Stimulated activated CD4-positive, alpha-beta T cell treated with anti-CD3 and anti-CD28 coated beads, TNF-alpha, amount 100 ng/mL, for 1 hour (primary cell): ENCODE measurements at places on chromosomes 5 and 9.

DNA sequence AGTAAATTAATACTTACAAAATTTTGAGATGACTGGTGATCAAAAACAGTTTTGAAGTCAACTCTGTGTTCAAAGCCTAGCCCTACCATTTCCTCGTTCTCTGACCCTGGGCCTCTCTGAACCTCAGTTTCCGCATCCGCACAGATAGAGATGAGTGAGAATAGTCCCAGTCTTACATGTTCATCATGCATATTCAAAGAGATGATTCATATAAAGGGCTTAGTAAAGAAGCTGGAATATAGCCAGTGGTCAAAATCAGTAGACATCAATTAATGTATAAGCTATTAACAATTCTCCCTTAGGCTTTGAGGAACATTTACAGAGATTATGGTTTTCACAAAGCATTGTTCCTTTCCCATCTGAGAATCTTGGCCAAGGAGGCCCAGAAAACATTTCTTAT lies 250.6 kb downstream of the SPOCK1 start:
- DNase-seq = no peak

- no peak for DNase-seq
These were observed 22.5 kb upstream of the C9orf72 start for GRCh38 chr9:27595733-27596132.

DNA sequence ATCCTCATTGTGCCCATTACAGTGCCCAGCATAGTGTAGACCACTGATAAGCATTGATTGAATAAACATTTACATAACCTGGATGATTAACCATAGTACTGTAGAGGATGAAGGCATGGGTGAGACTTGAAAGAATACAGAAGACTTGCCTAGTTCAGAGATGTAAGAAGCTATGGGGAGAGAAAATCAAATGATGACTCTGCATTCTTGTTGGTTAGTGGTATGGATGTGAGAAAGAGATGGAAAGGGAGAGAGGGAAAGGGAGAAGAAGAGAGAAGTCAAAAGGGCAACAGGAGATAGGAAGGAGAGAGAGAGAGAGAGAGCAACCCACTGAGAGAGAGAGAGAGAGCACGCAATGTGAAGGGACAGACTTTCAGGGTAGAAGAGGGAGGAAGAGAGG lies 26.8 kb downstream of the YIPF5 start:
- no peak for DNase-seq

DNA sequence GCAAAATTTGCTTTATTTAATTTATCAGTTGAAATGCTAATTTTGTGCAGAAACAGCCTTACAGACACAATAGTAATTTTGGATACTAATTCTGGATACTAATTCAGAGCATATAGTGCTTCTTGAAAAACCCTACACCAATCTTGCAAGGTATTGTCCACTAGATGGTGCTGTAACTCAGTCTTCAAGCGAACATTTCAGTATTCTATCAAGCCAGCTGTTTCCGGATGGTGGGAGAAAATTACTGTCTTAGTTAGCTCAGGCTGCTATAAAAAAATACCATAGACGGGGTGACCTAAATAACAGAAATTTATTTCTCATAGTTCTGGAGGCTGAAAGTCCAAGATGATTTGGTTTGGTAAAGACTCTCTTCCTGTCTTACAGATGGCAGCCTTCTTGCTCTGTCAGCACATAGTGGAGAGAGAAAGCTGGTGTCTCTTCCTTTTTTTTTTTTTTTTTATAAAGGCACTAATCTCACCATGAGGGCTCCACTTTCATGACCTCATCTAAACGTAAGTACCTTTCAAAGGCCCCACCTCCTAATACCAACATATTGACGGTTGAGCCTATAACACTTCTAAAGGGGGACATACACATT lies 1306.5 kb upstream of the CDH9 start:
- no peak for DNase-seq

DNA sequence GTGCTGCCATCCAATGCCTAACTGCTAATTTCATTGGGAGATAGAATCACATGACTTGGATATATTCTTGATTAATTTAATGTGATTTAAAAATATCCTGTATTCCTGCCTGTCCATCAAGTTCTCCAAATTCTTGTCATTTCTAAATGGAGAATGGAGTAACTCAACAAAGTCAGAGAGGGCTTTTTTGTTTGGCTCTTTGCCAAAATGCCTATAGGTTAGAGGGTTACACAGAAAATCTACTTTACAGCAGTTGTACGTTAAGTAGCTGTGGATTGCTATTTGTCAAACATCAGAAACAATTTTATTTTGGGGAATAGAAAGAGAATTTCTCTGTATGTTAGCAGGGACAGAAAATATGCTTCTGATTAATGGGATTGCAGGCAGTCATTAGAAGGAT lies 5.9 kb downstream of the PIK3R1 start:
- no peak for DNase-seq

DNA sequence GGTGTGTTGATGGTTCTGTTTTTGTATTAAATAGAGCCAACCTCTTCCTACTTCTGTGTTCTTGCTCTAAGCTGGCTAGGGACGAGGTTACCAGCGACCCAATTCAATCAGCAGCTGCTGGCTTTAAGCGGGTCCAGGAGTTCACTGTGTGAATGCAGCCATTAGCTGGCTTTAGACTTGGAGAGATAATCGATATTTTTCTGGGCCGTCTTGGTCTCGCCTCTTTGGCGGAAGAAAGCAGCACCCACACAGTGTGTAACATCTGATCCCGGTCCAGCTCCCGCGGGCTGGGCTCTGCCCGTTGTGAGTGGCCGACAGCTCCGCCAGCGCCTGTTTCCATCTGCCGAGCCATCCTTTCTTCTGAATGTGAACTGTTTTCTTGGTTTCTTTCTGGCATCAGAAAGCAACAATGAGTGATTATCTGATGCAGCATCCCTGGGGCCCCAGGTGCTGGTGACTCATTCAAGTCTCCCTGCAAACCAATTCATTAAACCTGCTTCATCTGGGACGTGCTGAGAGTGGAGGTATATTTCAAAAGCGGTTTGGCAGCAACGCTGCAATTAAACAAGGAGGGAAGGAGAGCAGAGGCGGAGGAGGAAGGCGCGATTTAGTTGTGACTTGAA lies 90.8 kb upstream of the IRX4 start:
- no peak for DNase-seq
